ENCODE measurements at places on chromosomes 2 and 18. TPM values are rescaled to one million over a fixed set of nuclear protein-coding genes. Genes with fewer than 3 reads are reported as not detected.

The FOXD4L1 gene
- total RNA-seq: not detected

The ARL4C gene
- 12.8 TPM for total RNA-seq

The CD8B gene
- not detected for total RNA-seq

The VSNL1 gene
- total RNA-seq: not detected

The RGPD3 gene
- not detected for total RNA-seq

The TMEM185B gene
- total RNA-seq: 28.6 TPM

The RAX gene
- not detected for total RNA-seq

The ANKMY1 gene
- 79.4 TPM for total RNA-seq

The TMEM200C gene
- 0.37 TPM for total RNA-seq

The CELF4 gene
- 1.6 TPM for total RNA-seq

The XRCC5 gene
- total RNA-seq: 302 TPM

DNA sequence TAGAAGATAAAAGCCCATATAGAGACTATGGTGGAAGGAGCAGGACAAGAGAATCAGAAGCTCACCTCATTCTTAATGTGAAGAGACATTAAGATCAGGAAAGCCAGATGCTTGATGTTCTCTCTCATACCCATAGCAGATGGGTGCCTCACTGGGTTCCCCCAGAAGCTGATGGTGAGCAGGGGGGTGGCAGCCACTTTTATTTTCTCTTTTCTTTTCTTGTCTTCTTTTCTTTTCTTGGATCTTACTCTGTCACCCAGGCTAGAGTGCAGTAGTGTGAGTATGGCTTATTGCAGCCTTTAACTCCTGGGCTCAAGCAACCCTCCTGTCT is 14.8 kb upstream of the CXCR4 start:
- no peak overlapping the region for H3K4me3 ChIP-seq
- H3K4me1 ChIP-seq: no peaks in the 10 kb centered on the region
- H3K27ac ChIP-seq: peak overlapping the region; percentile 68
- no peak for DNase-seq
- no peaks in the 10 kb centered on the region for H3K36me3 ChIP-seq
- H3K27me3 ChIP-seq: no peaks in the 10 kb centered on the region

GRCh38 chr2:95032341-95032740 is 6.8 kb downstream of the MAL start:
- no peak overlapping the region for H3K4me3 ChIP-seq
- no peaks in the 10 kb centered on the region for H3K27me3 ChIP-seq
- no peaks in the 10 kb centered on the region for H3K36me3 ChIP-seq

DNA sequence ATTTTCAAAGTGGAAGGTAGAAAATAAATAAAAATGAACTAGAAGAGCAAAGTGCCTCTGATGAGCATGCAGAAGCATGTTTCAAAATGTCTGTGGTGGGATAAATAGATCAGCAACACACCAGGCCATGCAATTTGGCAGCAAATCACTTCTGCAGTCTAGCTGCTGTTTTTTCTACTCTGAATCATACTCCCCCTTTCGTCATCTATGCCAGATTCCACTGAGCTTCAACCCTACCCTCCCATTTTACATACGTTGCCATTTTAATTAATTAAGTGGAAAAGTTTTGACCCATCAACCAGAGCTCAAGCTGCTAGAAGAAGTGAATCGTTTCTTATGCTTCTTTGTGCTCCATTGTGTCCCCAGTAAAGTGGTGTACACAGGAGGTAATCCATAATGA is 79.3 kb downstream of the NRXN1 start:
- no peak overlapping the region for H3K27ac ChIP-seq
- H3K27me3 ChIP-seq: no peaks in the 10 kb centered on the region
- no peak overlapping the region for H3K4me3 ChIP-seq
- no peaks in the 10 kb centered on the region for H3K4me1 ChIP-seq
- H3K36me3 ChIP-seq: no peaks in the 10 kb centered on the region

GRCh38 chr2:20194097-20195015 is 30.6 kb downstream of the SDC1 start:
- H3K4me1 ChIP-seq: peaks cover 31% of the 10 kb centered on the region
- DNase-seq: no peak
- H3K4me3 ChIP-seq: no peak overlapping the region
- H3K27ac ChIP-seq: no peak overlapping the region
- no peaks in the 10 kb centered on the region for H3K36me3 ChIP-seq
- H3K27me3 ChIP-seq: no peaks in the 10 kb centered on the region

DNA sequence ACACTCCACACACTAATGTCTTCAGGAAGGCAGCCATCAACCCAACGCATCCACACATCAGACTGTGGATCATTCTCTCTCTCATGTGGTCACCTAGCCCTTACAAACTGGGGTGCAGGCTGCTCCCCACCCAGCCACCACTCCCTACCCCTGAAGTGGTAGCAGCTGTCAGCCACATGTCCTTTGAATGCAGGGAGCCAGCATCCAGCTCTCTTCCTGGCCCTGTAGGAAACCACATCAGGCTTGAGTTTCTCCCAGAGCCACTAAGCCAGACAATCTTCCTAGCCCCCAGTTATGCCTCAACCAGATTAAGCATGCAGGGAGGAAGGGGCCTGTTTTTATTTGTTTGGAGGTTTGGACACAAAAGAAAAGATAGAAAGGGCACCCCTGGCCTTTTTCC is 52.8 kb upstream of the SPP2 start:
- no peaks in the 10 kb centered on the region for H3K4me1 ChIP-seq
- H3K36me3 ChIP-seq: no peaks in the 10 kb centered on the region
- H3K27ac ChIP-seq: no peak overlapping the region
- peaks cover 16% of the 10 kb centered on the region for H3K27me3 ChIP-seq
- H3K4me3 ChIP-seq: no peak overlapping the region
- no peak for DNase-seq

DNA sequence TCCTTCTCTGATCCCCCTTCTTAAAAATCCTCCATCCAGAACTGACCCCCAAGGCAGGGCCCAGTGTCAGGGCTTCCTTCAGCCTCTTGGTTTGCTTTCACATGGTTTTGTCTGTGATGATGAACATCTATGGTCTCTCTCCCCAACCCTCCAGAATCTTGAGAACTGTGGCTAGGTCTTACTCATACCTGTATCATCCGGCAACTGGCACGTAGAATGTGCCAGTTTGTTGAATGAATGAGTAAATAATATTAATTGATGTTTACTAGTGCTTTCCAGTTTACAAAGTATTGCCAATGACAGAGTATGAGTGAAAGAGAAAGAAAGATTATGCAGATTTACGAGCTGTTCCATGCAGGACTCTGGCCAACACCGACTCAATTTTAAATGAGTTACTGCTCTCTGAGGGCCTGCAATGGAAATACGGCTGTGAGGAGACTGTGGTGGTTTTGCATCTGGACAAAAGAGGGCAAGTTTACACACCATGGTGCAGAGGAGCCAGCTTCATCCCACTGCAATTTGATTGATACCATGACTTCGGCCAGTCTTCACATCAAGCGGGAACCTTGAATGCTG is 29.9 kb upstream of the TRIB2 start:
- H3K4me3 ChIP-seq: no peak overlapping the region
- no peak overlapping the region for H3K27ac ChIP-seq
- no peak for DNase-seq

DNA sequence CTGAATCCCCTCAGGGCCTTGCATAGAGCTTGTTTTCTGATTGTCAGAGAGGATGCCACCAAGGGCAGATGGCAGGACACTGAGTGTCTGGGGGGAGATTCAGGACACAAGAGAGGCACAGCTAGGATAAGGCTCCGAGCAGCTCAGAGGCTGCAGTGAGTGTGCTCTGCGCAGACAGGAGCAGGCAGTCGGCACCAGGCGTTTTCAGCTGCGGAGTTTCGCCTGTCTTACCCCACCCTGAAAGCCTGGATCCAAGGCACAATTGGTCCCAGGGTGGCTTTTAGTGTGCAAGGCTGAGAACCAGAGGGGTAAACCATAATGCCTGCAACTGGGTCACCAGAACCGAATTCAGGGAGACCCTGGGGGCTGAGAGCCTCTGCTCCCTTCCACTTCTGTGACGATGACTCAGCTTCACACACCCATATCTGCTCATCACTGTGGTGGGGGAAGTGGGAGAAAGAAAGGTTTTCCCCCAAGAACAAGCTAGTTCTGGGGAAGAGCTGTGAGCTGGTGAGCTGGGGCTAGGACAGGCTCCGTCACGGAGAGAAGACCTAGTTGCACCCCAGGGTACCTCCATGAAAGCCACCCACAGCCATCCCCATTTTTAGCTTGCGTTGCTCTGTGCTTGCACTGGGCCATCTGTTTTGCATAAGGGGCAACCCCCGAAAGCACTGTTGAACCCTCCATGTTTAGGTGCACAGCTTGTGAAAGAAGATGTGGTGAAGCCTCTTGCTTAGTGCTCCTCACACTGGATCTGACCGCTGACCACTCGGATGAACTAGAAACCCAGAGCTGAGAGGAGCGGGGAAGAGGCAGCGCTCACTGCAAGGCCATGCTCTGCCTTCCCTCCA is 173.7 kb downstream of the CELF4 start:
- no peak for DNase-seq
- H3K4me1 ChIP-seq: peaks cover 11% of the 10 kb centered on the region
- H3K4me3 ChIP-seq: no peak overlapping the region
- H3K27ac ChIP-seq: no peak overlapping the region
- peaks cover 18% of the 10 kb centered on the region for H3K27me3 ChIP-seq

DNA sequence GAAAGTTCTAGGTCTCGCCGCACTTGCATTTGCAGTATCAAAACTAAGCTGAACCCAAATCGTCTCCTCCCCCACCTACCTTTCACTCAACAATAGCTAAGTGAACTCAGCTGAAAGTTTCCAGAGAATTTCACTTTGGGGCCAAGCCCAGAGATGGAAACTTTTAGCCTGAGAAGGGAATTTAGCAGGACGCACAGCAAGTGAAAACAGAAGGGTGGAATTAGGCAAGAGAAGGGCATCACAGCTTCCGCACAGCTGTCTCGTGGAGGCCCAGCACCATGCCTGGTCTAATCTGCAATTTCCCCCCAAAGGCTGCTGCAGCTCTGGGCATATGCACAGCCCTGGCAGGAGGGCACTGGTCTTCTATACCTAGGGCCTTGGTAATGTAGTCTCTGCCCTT is 262.0 kb downstream of the TNS1 start:
- DNase-seq: no peak
- H3K27me3 ChIP-seq: no peaks in the 10 kb centered on the region
- H3K27ac ChIP-seq: peak overlapping the region; percentile 10

- no peaks in the 10 kb centered on the region for H3K4me1 ChIP-seq
- no peak overlapping the region for H3K4me3 ChIP-seq
- H3K27me3 ChIP-seq: no peaks in the 10 kb centered on the region
- no peak overlapping the region for H3K27ac ChIP-seq
Measured at GRCh38 chr2:172643142-172643541, 87.3 kb downstream of the PDK1 start.

DNA sequence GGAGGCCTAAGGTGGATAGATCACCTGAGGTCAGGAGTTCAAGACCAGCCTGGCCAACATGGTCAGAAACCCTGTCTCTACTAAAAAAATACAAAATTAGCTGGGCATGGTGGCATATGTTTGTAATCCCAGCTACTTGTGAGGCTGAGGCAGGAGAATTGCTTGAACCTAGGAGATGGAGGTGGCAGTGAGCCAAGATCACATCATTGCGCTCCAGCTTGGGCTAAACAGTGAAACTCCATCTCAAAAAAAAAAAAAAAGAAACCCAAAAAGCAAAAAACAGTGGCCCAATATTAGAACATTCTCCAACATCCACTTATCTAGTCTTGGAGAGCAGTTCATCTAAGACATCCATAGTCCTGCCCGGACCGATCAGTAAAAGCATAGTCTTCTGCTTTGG is 260.4 kb downstream of the MREG start:
- no peak for DNase-seq
- no peaks in the 10 kb centered on the region for H3K27me3 ChIP-seq
- H3K27ac ChIP-seq: no peak overlapping the region
- H3K4me1 ChIP-seq: peaks cover 25% of the 10 kb centered on the region

- no peak overlapping the region for H3K27ac ChIP-seq
- peak; percentile 35 for DNase-seq
- no peak overlapping the region for H3K4me3 ChIP-seq
- H3K36me3 ChIP-seq: no peaks in the 10 kb centered on the region
- no peaks in the 10 kb centered on the region for H3K27me3 ChIP-seq
Measured at GRCh38 chr2:144456680-144457079, 63.2 kb downstream of the ZEB2 start.

DNA sequence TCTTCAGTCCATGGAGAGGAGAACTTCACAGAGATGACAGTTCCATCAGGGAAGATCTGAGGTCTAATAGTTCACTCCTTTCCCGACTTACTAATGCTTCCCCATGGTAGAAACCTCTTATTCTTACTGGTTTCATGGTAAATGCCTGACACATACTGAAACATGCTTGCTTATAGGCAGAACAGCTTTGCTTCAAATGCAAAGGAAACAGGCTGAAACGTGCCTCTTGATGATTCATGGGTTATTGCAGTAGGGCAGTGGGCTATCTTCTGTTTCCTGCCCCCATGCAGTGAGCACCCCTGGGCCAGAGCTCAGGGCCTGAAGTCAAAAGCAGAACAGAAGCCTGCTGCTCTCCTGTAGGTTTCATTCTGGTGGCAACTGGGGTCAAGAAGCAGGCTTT is 223.5 kb downstream of the RDH14 start:
- H3K36me3 ChIP-seq: no peaks in the 10 kb centered on the region
- H3K4me3 ChIP-seq: no peak overlapping the region
- no peaks in the 10 kb centered on the region for H3K4me1 ChIP-seq
- no peak overlapping the region for H3K27ac ChIP-seq
- no peaks in the 10 kb centered on the region for H3K27me3 ChIP-seq

DNA sequence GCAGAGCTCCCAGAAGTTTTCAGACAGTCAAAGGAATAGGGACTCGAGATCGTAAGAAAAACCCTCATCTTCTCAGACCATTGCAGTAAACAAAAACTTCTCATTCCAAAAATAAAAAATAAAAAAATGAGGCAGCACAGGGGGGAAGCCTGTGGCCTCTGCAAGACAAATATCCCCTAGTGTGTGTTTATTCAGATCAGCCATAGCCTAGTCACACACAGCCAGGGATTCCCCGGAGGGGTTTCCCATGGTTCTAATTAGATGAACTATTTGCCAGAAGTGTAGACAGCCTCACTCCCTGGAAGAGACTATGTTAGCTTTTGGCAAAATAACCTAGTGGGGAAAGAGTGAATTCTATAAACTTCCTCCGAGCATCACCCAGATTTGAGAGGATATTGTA is 122.9 kb upstream of the KLF7 start:
- H3K4me3 ChIP-seq: no peak overlapping the region
- DNase-seq: no peak
- H3K27me3 ChIP-seq: no peaks in the 10 kb centered on the region
- H3K36me3 ChIP-seq: no peaks in the 10 kb centered on the region
- H3K4me1 ChIP-seq: peaks cover 12% of the 10 kb centered on the region
- H3K27ac ChIP-seq: no peak overlapping the region

DNA sequence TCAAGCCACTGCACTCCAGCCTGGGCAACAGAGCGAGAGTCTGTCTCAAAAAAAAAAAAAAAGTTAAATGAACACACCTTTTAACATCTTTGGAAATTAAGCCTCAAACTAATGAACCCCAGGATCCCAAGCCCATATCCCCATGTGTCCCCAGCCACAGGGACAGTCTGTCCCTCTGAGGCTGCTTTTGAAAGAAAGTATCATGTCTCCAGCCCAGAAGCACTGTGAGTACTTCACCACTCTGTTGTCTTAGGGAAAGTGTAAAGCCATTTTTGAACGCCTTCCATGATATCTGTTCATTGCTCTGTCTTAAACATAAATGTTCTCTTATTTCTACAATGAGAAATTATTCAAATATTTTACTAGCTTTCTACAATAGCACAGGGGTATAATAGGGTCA is 52.1 kb upstream of the CHMP1B start:
- no peaks in the 10 kb centered on the region for H3K27me3 ChIP-seq
- no peaks in the 10 kb centered on the region for H3K36me3 ChIP-seq
- no peaks in the 10 kb centered on the region for H3K4me1 ChIP-seq
- no peak overlapping the region for H3K27ac ChIP-seq

- no peak overlapping the region for H3K4me3 ChIP-seq
- peaks cover 55% of the 10 kb centered on the region for H3K4me1 ChIP-seq
- no peak for DNase-seq
- H3K27ac ChIP-seq: no peak overlapping the region
- no peaks in the 10 kb centered on the region for H3K27me3 ChIP-seq
Measured at GRCh38 chr2:169819106-169819505, 5.6 kb downstream of the METTL5 start.

Measured in stomach (tissue), 19 donors.